Stimulated activated CD4-positive, alpha-beta T cell treated with anti-CD3 and anti-CD28 coated beads, Interleukin-4, amount 100 ng/mL, for 24 hours (primary cell): ENCODE measurements at places on chromosomes 16 and 17.
A peak's percentile ranks its signal among the peaks of the same experiment; 100 is the strongest.

- peak; percentile 16 for DNase-seq
Measured at GRCh38 chr17:9389111-9389527, 186.5 kb downstream of the STX8 start.

GRCh38 chr16:77991701-77992100 is 30.6 kb upstream of the CLEC3A start:
- DNase-seq: no peak

DNA sequence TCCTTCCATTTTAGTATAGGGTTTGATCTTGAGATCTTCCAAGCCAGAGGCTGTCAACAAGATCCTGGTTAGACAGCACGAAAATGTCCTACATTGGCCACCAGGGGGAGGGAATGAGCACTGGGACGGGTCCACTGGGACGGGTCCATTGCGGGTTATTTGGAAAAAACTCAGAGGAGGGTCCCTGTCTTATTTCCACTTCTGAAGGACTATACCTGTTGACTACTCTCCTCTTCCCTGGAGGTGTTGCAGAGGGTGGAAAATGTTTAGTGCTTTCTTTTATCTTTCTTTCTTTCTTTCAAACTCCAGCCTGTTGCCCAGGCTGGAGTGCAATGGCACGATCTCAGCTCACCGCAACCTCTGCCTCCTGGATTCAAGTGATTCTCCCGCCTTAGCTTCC is 2.5 kb downstream of the TTLL6 start:
- peak; percentile 72 for DNase-seq

DNA sequence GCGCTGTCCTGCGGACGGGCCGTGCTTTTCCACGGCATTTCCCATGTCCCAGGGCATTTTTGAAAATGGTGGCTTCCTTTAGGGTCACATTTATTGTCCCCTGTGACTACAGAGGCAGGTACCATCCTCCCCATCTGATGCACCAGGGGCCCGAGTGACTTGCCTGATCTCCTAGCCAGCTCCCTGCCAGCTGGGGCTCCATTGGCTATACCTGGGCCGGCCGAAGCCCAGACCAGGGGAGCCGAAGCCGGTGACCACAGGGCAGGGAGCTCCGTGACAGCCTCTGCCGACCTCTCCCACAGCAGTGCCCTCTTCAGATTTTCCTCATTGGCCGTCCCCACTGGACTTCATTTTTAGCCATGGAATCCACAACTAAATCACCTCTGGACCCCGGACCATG is 170.6 kb downstream of the RBFOX3 start:
- no peak for DNase-seq

- no peak for DNase-seq
Measured at GRCh38 chr17:17860766-17861107, 24.0 kb upstream of the SREBF1 start.

- DNase-seq: no peak
Measured at GRCh38 chr17:33113991-33114370, 122.3 kb downstream of the SPACA3 start.

- DNase-seq: no peak
Measured at GRCh38 chr17:69523244-69523861, 108.9 kb downstream of the MAP2K6 start.

- no peak for DNase-seq
Measured at GRCh38 chr16:68866933-68867332, 23.6 kb downstream of the TANGO6 start.

- DNase-seq: no peak
Measured at GRCh38 chr17:8384801-8385378, 1.9 kb upstream of the RPL26 start.

DNA sequence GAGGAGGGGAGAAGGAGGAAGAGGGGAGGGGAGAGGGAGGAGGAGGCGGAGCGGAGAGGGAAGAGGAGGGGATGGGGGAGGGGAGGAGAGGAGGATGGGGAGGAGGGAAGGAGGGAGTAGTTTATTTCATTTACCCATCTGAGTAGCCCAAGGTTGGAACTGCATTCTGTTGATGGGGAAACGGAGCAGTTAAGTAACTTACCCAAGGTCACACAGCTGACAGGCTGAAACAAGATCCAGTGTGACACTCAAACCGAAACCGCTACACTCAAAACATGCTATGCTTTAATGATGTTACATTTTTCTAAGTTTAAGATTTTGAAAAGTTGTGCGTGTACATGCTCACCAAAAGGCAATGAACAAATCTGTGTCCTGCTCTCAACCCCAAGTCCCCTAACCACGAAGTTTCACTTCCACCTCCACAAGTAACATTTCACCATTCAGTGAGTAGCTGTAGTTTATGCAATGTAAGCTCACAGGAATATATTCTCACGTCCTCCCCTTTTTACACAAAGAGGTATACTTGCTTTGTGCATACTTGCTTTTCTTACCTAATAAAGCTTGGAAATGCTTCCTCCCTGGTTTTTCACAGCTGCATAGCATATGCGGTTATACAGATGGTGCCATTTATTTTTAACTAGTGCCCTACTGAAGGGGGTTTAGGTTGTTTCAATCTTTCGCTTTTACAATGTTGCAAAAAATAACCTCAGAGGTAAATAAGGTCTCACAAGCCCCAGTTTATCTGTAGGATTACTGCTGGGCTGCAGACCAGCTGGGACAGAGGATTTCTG is 275.3 kb downstream of the PARN start:
- peak; percentile 60 for DNase-seq

DNA sequence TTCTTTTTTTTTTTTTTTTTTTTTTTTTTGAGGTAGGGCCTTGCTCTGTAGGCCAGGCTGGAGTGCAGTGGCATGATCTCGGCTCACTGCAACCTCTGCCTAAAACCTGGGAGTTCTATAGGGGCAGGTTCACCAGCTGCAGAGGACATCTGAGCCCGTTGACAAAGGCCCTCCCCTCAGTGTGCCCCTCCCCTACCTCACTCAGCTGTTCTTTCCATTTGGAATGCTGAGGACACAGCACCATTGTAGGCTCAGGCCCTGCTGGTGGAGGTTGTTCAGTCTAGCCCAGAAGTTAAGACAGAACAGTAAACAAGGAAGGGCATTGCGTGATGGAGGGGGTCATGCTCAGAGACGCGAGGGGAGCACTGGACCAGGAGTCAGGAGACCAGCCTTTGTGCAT is 21.8 kb upstream of the KIF19 start:
- DNase-seq: no peak

DNA sequence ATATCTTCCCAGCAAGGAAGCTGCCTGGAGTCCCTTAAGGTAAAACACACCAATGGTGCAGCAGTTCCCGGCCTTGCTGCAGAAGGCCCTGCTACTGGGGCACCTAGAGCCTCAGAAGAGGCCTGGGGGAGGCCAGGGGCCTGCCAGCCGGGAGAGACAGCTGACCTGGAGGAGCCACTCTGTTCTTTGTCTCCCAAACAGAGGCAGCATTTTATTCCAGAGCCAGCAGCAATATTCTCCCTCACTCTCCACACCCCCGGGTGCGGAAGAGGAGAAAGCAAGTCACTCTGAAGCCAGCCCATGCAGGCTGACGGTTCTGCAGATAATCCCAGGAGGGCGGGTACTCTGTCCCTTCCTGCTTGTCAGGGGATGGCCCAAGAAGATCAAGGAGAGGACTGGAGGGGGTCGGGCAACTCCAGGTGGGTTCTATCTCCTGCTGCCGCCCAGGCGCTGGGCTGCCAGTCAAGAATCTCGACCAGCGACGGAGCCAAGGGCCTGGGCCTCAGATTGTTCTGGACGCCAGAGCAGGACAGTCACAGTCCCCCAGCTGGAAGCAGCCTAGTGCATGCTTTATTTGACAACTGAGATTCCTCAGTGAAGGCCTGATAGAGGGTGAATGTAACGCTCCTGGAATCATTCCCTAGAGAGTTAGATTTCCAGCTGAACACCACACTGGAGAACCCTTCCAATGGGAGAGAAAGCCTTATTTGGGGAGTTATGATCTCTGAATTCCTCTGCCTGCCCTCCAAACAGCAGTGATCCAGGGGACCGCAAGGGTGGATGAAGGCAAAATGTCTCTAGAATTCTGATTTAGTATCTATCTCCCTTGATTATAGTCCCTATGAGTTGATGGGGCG is 1.1 kb upstream of the KIFC3 start:
- DNase-seq: no peak

GRCh38 chr16:2744711-2745110 is 7.7 kb upstream of the SRRM2 start:
- DNase-seq: no peak

- DNase-seq: no peak
Measured at GRCh38 chr16:81514041-81514559, 69.5 kb downstream of the CMIP start.

DNA sequence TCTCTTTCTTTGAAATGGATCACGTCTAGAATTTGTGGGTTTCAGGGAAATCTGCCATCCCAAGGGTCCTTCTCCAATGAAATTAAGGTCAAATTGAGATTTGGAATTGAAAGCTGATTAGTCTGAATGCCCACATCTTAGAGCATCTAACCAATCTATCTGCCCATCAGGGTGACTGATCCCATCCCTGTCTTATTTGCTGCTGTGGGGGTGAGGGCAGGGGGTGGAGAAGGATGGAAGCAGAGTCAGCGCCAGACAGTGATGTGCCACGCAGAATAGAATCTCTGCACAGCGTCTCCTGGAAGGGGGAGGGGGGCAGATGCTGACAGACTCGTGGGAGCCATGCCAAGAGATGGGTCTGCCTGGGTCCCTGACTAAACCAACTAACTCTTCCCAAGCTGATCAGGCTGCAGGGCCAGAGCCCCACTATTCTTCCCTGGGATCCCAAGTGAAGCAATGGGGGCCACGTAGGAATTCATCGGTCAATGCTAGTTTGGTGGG is 32.1 kb downstream of the CDK5RAP3 start:
- DNase-seq: no peak

GRCh38 chr16:49617710-49618330 is 238.1 kb downstream of the ZNF423 start:
- no peak for DNase-seq

- DNase-seq: peak; percentile 25
Measured at GRCh38 chr16:58814348-58814801, 80.3 kb upstream of the GOT2 start.

GRCh38 chr17:20281860-20282259 is 185.5 kb downstream of the LGALS9B start:
- no peak for DNase-seq

GRCh38 chr17:7260651-7261378 is 1.5 kb downstream of the CLDN7 start:
- DNase-seq: peak; percentile 33

GRCh38 chr16:81645266-81645694 is 133.8 kb upstream of the PLCG2 start:
- DNase-seq: no peak

- no peak for DNase-seq
Measured at GRCh38 chr16:19840524-19841110, 44.0 kb downstream of the GPRC5B start.

DNA sequence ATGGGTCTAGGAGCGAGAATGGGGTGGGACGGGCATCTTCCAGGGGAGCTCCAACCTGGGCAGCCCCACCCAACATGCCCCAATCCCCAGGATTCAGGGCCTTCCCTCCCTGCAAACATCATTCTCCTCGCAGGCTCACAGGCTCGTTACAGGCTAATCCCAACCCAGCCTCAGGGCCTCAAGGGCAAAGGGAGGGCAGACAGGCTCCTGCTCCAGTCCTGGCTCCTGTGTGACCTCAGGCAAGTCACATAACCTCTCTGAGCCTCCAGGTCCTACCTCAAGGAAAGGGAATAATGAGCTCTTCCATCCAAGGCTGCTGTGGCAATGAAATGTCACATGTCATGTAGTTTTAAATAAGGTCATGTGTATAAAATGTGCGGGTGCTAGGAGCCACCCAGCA is 186.5 kb upstream of the TNRC6C start:
- no peak for DNase-seq

- DNase-seq: no peak
Measured at GRCh38 chr17:18987230-18987610, 17.3 kb downstream of the FAM83G start.

GRCh38 chr16:86398622-86399021 is 111.7 kb upstream of the FOXF1 start:
- DNase-seq: no peak

GRCh38 chr17:29124925-29125273 is 55.3 kb downstream of the MYO18A start:
- no peak for DNase-seq

DNA sequence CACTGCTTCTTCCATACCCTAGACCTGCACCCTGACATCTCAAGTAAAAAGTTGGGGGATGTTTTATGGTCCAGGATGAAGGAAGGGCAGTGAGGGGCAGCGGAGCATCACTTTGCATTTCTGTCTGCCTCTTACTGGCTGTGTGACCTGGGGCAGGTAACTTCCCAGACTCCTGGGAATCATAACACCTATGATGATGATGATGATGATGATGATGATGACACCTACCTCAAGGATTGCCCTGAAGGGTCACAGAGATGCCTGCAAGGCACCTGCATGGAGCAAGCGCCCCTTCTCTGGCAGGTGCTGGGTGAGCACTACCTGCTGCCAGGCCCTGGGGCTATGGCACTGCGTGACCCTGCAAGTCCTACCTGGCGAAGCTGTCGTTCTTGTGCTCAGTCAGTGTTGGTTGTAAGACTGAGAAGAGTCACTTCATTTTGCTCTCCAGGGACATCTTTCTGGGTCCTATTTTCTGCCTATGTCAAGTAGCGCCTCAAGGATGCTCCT is 46.2 kb upstream of the STH start:
- no peak for DNase-seq

DNA sequence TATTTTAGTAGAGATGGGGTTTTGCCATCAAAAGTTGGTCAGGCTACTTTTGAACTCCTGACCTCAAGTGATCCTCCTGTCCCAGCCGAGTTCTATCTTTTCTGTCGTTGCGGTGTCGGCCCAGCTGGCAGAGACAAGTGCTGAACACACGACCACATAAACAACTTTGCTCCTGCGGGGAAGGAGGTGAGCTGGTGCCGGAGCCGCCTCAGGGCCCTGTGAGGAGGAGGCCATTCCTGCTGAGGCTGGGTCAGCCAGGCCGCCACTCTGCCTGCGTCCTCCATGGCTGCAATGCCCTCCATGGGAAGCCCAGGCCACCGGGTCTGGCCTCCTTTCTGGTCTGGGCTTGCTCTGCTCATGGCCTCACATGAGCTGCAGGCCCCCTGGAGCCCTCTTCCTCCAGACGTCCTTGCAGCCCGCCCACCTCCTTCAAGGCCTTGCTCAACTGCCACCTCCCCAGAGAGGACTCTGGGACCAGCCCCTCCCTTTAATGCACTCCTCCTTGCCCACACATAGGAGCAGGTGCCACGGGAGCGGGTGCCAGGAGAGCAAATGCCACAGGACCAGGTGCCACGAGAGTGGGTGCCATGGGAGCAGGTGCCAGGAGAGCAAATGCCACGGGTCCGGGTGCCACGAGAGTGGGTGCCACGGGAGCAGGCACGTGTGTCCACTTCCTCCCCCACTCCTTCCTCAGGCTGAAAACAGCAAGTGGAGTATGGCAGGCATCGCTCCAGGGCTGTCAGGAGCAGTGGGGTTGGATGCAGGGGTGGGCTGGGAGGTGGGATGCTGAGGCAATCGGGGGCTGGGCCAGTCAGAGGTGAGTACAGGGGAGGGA is 28.4 kb upstream of the CBFA2T3 start:
- no peak for DNase-seq
